ENCODE measurements at places on chromosomes 7 and 10.

DNA sequence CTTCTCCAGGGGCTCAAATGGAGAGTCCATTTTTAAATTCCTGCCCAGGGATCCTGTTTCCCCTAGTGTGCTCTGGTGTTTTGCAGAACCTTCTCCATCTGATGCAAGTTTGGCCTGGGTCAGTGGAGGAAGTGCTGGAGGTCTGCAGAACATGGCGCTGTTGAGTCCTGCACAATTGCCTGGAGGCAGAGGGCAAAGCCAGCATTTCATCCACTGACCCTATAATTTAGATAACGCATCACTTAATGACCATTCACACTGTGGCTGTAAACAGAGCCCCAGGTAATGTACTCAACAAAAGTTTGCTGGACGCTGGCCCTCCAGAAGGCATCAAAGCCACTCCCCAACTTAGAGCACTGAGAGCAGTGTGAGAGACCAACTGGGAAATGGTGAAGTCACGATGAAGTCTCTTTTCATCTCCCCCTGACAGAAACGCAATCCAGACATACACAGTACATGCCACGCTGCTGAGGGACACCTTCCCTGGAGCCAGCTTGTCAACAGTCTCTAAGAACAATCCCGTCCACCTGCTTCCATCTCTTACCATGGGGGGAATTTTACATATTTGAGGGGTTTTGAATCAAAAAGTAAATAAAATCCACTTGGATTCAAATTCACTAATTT lies 13.4 kb downstream of the C10orf71 start:
- DNase-seq = no peak

DNA sequence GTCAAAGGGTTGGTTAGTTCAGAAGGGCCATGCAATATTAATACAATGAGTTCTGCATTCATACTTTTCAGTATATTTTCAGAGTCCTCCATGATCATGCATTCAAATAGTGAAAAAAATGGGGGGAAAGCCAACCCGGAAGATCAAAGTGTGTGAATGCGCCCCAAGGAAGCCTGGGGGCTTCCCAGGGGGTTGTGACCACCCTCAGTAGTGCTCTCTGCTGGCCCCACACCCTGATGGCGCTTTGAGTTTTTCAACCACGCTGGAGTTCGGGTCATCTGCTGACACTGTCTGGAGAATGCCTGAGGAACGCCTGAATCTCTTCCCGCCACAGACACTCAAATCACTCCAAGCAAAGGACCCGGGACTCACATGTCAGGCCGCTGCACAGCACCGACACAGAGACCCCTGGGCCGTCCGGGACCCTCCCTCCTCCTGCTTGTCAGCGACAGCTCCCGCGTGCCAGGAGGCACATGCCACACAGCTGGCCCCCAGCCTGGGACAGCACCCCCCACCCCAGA lies 1.0 kb downstream of the TNS3 start:
- DNase-seq = no peak

DNA sequence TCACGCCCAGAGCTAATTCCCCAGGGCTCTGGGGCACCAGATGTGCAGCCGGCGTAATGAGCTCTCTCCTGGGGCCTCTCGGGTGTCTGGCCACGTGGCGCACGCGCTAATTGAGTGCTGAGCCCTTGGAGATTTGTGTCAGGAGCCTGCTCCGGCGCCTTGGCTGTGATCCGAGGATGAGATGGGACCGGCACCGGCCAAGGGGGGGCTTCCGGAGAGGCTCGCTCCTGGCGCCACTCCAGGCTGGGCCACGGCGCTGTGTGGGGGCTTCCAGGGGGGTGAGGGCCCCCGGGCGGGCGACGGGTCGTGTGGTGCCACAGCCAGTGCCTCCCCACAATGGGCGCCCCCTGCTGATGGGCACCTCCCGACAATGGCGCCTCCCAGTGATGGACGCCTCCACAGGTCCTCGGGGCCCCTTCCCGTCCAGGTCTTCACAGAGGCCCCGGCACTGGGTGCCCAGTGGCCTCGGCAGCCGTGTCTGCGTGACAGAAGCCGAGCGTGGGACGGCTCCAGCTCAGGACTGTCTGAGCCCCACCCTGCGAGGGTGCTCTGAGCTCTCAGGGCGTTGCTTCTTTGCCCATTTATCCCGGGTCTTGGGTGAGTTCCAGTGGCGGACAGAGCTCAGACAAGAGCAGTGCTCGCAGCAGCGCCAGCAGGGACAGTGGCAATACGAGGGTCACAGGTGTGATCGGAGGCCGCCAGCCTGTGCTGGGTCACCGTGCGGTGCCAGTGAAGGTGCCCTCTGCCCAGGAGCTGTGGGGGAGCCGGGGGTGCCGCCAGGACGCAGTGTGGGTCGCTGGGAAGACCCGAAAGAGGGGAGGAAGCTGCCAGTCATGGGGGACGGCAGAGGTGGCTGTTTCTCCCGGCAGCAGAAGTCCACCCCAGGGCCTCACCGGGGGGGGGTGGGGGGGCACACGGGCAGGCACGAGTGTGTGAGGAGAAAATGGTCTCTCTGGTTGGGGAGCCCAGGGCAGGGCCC lies 8.2 kb upstream of the NKX6-2 start:
- DNase-seq = no peak

DNA sequence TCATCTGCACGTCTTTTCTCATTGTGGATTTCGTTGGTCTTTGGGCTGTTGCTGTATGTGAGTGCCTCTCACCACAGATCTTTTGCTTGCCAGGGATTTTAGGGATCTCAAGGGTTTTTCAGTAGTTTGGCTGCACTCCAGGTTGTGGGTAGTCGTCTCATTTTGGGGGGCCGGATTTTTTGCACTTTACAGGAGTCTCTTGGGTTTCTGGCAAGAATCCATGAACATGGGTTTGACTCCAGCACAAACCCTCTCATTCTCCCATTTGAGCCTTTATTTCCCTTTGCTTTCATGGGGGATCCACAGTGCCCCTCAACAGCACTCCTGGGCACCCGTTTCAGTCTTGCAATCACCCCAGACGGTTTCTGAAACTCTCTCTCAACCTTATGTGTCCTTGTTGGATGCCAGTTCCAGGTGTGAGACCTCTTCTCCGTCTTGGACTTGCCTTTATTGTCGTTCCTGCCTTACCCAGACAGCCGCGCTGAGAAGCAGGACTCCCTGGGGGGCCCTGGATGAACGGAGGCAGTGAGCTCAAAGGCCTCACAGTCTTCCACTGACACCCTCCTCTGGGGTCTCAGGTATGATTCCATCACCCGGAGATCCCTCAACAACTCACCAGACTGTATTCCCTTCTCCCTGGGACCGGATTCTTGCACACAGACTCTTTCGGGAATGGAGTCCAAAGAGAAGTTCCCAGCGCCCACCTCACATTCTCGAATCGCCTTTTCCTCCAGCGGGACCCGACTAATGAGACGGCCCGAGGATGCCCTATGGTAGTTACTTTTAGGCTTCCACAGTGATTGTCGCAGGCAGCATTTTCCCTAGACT lies 18.8 kb upstream of the ZNF273 start:
- no peak for DNase-seq

GRCh38 chr7:116674508-116675173 lies 2.6 kb downstream of the MET start:
- no peak for DNase-seq

- no peak for DNase-seq
These were observed 47.5 kb upstream of the AGR3 start for GRCh38 chr7:16929146-16929762.

Data from stimulated activated CD8-positive, alpha-beta memory T cell treated with anti-CD3 and anti-CD28 coated beads, Interleukin-7, amount 100 ng/mL, for 48 hours (primary cell).